ENCODE measurements at places on chromosomes 5 and 9.

GRCh38 chr9:101269591-101270283, 115.1 kb downstream of the BAAT start:
- no peak for DNase-seq

DNA sequence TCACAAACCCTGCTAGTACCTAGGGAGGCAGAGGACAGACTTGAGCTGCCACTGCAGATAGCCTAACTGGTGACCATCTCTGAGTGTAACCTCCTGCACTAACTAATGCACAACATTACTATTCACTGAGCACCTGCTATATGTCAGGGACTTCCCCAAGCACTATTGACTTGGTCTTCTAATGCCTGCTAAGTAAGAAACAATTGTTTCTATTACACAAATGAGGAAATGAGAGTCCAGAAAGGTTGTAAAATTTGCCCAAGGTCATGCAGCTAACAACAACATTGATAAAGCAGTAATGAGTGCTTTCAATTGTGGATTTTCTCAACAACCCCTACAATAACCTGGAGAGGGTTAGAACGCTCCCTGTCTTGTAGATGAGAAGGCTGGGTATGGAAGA, 183.7 kb downstream of the ZNF462 start:
- DNase-seq: no peak

DNA sequence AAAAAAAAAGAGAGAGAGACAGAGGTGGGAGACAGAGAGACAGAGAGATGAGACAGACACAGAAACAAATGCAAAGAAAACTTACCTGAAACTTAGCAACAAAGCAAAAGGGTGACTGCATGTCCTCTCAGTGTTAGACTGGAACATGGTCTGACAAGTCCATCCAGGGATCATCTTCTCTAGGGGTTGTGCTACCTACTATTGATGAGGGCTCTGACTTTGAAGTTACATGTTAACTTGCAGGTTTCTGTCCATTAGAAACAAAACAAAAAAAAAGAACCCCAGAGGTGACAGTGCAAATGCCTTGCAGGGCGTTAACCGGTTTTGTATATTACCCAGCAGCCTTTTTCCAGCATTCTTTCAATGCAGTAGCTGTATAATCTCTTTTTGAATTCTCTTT, 13.6 kb upstream of the SPARC start:
- DNase-seq: no peak

GRCh38 chr9:78812665-78813064, 515.7 kb downstream of the PSAT1 start:
- no peak for DNase-seq

GRCh38 chr5:173325091-173325698, 3.0 kb downstream of the STC2 start:
- no peak for DNase-seq

DNA sequence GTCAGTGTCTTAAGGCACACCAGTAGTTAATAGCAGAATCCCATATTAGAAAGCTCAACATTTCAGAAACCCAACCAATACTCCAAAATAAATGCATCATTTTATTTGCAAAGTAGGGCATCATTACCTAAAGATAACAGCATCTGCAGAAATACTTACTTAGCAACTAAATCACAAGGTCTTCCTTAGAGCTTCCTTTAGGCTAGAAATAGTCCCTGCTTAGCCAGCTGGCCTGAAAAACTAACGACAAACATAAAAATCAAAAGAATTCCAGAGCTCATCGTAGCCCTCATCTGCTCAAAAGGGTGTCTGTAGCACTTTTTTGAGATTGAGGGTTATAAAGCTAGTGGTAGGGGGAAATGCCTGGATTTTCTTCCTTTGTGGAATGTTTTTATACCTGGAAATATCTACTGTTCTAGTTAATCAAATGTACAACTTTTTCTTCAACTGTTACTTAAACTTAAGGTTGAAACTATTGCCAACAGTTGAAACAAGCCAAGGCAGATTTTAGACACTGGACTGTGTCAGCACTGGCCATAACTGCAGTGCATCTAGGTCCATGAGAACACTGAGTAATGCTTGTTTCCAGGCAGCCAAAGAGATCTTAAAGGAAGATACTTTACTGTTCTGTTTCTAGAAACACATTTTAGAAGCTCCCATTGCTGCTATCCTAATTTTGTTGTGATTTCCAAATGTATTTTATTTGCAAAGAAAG, 129.4 kb upstream of the RASA1 start:
- DNase-seq: no peak

GRCh38 chr5:180212363-180213255, 3.6 kb upstream of the RASGEF1C start:
- DNase-seq: no peak

GRCh38 chr9:75148561-75148960, 60.2 kb downstream of the OSTF1 start:
- no peak for DNase-seq

DNA sequence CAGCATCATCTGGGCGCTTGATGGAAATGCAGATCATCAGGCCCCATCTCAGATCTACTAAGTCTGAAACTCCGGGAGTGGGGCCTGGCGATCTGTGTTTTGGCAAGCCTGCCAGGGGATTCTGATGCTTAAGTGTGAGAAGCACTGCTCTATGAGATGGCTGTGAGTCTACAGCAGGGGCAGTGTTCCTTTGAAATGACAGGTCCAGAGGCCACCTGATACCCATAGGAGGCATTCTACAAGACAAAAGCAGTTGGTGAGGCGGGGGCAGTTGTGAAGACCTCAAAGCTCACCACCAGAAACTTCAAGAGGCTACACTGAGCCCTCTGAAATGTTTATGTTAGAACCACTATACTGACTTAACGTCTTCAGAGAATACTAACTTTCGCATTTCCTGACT, 86.9 kb upstream of the SPATA31D4 start:
- no peak for DNase-seq

GRCh38 chr9:134433101-134433500, 106.8 kb downstream of the RXRA start:
- no peak for DNase-seq

GRCh38 chr5:172493906-172494305, 39.6 kb upstream of the SH3PXD2B start:
- DNase-seq: no peak

DNA sequence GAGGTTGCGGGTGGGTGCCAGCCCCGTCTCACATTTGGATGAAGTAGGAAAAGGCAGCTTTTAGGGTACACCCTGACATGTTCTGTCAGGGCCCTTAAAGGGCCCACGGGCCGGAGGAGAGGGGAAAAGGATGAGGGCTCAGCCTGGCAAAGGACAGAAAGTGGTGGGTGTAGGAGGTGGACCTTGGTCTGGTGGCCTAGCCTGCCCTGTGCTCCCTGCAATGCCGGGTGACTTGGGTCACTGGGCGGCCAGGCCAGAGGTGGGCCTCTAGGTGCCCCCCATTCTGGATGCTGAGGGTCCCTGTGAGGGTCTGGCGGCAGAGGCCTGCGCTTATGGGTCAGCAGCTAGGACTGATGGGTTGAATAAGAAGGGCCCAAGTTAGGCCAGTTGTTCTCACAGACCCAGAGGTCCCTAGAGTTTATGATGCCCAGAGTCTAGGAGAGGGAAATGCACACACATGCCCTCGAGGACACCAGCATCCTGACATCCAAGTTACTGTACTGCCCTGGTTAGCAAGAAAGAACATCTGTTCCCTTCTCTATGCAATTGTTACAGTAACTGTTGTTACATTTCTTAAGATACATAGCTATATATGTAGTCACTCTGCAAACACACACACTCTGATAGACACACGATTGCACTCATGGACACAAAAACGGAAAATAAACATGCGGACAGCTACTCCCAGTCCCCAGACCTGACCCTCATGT, 12.5 kb downstream of the TRIM7 start:
- DNase-seq: no peak

- DNase-seq: peak; percentile 87
Observed at GRCh38 chr9:25678147-25678666, at the start of gene TUSC1. TSS of gene TUSC1 (minus strand) at chr9:25678444. CDS start at chr9:25678312, 132 bp downstream.

DNA sequence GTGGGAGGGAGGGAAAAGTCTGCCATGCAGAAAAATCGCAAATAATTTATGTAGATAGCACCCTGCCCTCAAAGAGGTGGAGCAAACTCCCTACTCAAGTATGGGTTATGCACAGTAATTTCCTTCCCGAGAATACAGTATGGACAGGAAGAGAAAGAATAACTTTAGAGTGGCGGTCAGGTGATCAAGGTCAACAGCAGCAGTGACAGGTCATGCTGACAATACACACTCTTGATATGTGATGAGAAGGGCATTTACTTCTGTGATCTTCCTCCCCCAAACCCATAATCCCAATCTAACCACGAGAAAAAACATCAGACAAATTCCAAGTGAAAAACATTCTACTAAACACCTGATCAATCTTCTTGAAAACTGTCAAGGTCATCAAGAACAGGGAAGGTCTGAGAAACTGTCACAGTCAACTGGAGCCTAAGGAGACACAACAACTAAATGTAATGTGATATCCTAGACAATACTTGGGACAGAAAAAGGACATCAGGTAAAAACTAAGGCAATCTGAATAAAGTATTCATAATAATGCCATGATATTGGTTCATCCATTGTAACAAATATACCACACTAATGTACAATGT, 11.7 kb downstream of the BICD2 start:
- no peak for DNase-seq

DNA sequence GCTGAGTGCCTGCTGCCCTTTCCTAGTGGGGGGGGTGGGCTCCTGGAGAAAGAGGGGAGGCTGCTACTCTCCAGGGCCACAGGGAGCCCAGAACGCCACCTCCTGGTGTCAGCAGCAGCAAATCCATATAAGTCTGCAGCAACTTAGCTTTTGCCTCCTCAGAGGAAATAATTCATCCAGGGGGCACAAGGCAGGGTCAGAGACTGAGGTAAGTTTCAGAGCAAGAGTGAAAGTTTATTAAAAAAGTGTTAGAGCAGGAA, 4.0 kb upstream of the CLPTM1L start:
- no peak for DNase-seq

- DNase-seq: no peak
Observed at GRCh38 chr5:35309365-35310130, 79.3 kb upstream of the PRLR start.

DNA sequence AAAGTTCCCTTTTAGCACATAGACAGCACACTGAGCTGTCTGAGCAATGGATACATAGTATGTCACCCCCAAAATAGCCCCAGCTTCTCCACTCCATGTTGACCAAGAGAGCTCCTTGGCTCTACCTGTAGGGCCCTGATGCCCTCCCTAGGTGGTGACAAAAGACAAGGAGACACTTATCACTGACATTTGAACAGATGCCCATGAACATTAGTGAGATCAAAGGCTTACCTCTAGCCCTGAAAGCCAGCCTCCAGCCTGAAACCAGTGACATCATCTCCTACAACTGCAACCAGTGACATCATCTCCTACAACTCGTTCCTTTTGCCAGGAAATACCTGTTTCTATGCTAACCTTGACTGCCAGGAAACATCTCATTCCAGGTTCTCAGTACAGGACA, 122.7 kb downstream of the FSTL4 start:
- no peak for DNase-seq

DNA sequence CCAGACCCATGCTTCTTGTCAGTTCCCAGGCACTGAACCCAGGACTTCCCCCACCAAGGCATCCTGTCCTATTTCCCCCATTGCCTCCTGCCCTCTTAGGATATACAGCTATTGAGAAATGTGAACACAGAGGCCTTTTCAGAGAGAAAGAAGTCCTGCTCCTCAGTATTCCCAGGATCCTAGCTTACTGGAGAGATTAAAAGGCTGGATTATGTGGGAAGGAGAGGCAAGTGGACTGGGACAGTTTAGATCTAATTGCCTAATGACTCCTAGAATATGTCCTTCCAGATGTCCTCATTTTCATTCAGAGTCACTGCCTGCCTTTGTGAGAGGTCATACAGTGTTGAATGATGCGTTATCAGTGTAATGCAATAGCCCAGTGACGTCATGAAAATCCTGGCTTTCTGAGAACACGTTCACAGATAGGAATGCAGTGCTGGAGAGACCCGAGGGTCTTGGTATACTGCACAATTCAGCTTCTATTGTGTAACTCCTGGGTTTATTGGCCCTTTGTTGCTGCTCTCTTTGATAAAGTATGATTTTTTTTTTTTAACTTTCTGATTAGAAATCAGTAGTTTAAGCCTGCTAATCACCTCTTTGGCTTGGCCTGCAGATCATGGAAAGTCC, 26.2 kb downstream of the WWC1 start:
- no peak for DNase-seq

DNA sequence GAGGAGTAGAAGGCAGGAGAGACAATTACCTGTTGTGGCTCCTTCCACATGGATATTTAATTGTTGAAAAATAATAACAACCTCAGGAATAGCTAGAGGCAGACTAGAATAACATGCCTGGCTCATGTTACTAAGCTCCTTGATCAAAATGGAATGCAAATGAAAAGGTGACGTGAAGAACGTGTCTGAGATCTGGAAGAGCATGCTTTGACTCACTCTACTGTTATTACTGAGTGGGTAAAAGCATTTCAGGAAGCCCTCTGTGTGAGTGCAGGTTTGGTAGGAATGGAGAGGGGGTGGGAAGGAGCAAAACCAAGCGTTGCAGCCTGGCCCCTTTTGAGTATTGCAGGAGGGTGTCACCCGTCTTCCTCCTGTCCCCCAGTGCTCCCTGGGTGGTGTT, 84.8 kb downstream of the EQTN start:
- DNase-seq: no peak
